Lower lobe of right lung (tissue), 2 donors: ENCODE measurements at places on chromosomes 2 and 18. TPM values are rescaled to one million over a fixed set of nuclear protein-coding genes. Genes with fewer than 3 reads are reported as not detected.

MC4R gene
- total RNA-seq = 0.35 TPM

DNMT3A gene
- 35.6 TPM for total RNA-seq

SKOR2 gene
- total RNA-seq = not detected

IL1RL2 gene
- not detected for total RNA-seq

- DNase-seq = no peak
Measured at GRCh38 chr2:36392571-36393255, 37.1 kb downstream of the CRIM1 start.

RAPGEF4 gene
- total RNA-seq = 14.6 TPM

TSHZ1 gene
- total RNA-seq = 17.0 TPM

DNA sequence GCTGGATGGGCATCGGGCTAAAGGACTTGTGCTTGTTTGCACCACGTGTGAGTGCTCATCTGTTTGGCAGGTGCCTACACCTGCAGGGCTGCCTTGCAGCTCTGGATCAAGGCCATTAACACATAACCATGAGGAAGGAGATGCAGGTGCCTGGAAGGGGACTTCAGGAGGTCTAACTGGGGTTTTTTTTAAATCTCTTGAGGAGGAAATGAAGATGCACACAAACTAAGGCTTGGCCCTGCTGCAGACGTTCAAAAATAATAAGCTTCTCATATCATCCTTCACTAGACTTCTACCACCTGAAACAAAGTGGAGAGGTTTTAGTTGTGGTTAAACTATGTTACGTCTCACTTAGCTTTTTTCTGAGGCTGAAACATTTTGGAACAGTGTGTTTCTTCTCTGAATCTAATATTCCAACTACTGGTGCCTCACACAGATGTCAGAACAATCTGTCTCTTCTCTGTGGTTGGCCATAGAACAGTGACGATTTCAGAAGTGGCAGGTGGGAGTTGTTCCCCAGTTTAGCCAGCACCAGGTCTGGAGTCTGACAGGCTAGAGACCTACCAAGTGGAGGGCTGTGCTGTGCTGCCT is 36.5 kb downstream of the BCL2L11 start:
- no peak for DNase-seq

ZNF396 gene
- total RNA-seq = 4.4 TPM

SOCS6 gene
- 24.8 TPM for total RNA-seq
